ENCODE measurements at places on chromosomes 6 and 20.

GRCh38 chr6:150169609-150170008 is 26.8 kb downstream of the PPP1R14C start:
- DNase-seq, result no peak

- no peak for DNase-seq
These were observed 98.5 kb downstream of the PRDM1 start for GRCh38 chr6:106184629-106185028.

GRCh38 chr20:45462711-45463509 is 6.6 kb upstream of the WFDC2 start:
- DNase-seq, result no peak

- no peak for DNase-seq
These were observed 27.0 kb upstream of the SLC22A2 start for GRCh38 chr6:160285541-160286105.

- no peak for DNase-seq
These were observed 512.0 kb downstream of the CDKAL1 start for GRCh38 chr6:21046276-21046675.

DNA sequence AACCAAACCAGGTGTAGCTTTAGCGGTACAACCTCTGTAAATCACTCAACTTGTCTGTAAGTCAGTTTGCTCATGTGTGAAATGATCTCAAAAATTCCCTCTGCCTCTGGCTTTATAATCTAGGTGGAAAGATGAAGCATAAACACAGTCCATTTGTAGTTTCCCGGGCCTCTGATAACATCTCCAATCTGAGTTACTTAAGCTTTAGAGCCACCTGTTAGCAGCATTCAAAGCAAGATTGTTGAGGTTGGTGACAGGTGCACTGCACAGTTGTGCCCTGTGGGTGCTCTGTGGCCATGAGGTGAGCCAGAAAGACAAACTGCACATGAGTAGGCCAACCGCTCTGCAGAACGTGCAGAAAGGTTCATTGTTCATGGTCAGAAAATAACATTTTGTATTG is 53.7 kb downstream of the MOCS1 start:
- DNase-seq, result no peak

- DNase-seq, result no peak
These were observed 329.1 kb upstream of the QKI start for GRCh38 chr6:163085426-163085825.

GRCh38 chr6:40176152-40176551 is 241.9 kb upstream of the MOCS1 start:
- no peak for DNase-seq

GRCh38 chr20:32493356-32493755 is 91.8 kb downstream of the NOL4L start:
- no peak for DNase-seq

DNA sequence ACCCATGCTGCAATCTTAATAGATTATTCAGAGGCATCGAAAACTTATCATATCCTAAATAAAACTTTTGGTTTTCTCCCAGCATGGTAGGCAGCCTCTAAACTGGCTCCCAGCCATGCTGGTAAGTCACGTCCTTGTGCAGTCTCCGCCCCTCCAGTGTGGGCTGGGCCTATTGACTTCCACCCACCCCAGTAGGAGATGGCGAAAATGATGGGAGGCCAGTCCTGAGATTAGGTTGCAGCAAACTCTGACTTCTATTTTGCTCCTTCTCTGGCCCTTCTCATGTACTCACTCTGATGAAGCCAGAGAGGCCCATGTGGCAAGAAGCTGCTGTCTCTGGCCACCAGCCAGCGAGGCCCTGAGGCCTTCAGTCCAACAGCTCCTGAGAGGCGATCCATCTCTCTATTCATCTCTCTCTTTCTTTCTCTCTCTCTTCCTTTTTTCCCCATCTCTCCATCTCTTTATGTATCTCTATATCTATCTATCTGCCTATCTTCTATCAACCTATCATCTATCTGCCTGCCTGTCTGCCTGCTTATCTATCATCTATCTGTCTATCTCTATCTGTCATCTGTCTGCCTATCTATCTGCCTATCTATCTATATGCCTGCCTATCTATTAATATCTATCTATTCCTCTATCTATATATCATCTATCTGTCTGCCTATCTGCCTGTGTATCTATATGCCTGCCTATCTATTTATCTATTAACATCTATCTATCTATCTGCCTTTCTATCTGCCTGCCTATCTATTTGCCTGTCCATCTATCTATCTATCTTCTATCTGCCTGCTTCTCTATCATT is 52.7 kb upstream of the STX16 start:
- DNase-seq, result no peak

- no peak for DNase-seq
These were observed 226.0 kb downstream of the TPBG start for GRCh38 chr6:82589509-82590206.

DNA sequence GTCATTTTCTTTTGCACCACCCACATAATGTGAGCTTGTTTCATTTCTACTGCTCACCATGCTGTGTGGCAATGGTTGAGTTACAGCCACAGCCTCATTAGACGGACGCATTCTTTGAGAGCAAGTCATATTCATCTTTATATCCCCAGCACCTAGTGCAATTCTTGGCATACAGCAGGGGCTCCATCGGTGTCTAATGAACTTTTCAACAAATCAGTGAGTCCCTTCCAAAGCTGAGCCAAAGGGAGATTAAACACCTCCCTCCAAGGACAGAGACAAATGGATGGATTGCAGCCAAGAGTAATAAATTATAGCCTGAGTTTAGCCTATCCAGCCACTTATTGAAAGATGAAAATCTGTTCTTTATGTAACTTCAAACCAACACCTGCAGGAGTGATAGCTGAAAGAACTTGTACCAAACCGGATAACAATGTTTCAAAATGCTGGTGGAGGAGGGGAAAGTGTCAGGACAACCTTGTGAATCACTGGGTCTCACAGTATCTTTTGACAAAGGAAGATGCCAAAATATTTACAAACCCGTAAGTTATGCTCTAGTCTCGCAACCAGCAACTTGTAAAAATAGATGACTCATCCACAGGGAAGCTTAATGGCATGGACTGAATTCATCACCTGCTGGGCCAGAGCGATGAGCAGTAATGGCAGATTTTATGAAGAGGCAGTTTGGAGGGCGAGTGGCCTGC is 139.0 kb downstream of the PXDC1 start:
- DNase-seq, result no peak

GRCh38 chr6:43776799-43777776 is 7.1 kb downstream of the VEGFA start:
- DNase-seq, result no peak

- no peak for DNase-seq
These were observed 71.9 kb downstream of the PHACTR3 start for GRCh38 chr20:59676126-59676850.

DNA sequence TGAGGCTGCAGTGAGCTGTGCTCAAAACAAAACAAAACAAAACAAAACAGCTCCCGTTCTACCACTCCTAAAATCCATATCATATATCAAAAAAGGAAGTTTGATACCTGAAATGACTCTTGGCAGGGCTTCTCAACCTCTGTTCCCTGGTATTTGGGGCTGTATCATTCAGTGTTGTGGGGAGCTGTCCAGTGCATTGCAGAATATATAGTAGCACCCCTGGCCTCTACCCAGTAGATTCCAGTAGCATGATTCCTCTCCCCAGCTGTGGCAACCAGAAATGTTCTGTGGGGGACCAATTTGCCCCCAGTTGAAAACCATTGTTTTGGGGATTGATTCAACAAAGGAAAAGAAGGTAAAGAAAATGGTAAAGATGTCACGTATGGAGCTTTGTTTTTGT is 238.9 kb downstream of the PRL start:
- DNase-seq, result no peak

DNA sequence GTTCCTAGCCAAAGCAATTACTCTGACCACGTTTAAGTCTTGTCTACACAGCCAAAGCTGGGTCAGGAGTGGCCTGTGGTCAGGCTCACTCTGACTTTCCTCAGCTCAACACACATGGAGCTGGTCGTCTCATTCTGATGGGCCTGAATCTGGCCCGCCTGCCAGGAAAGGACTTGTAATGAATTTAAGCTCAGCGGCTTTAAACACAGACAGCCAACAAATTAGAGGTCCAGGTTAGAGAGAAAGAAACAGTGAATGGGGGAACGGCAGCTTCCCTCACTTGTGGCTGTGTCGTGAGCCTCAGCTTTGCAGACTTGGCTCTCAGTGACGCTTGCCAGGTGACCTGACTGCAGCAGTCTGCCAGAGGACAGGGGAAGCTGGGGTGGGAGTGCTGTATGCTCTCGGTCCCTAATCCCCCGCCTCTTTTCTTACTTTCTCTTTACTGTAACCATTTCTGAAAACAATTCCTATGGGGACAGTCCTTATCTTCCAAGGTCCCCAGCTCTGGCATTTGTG is 121.9 kb upstream of the AGPAT4 start:
- DNase-seq, result no peak

DNA sequence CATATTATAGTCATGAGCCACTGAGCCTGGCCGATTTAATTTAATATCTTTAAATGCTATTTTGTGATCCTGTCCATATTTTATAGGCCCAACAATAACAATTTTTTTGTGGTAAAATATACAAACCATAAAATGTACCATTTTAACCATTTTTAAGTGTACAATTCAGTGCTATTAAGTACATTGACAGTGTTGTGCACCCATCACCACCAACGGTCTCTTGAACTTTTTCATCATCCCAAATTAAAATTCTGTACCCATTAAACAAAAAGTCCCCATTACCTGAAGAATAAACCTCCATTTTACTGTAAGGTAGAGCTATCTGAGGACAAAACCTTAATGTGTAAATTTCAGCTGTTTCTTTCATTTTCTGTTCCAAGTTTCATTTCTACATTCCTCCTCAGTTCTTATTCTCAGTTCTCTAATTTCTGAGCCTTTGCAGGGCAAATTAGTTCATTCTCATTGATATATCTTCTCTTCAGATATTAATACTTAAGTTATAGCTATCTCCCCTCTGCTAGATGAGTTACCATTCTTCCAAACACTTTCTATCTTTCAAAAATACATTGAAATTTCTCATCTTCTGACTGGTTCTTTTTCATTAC is 10.3 kb downstream of the MTO1 start:
- no peak for DNase-seq

DNA sequence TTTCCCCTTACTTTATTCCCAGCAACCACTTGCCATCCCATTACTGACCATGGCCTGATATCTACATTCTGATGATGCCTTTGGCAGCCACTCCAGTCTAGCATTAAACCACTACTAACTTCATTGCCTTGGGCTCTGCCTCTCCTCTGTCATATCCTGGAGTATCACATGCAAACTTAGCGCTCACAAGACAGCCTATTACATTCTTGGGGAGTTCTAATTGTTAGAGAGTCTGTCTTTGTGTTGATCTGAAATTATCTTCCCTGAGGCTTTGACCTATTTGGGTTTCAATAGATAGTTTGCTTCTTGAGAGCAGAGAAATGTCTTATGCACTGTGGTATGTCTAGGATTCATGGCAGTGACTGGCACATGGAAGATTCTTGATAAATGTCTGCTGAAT is 40.5 kb upstream of the RAB32 start:
- no peak for DNase-seq

- no peak for DNase-seq
These were observed 144.4 kb downstream of the ZDHHC14 start for GRCh38 chr6:157525292-157525889.

- DNase-seq, result no peak
These were observed 62.7 kb downstream of the TAF4 start for GRCh38 chr20:62002882-62003480.
